ENCODE measurements at places on chromosomes 1 and 21.

- DNase-seq: no peak
Measured at GRCh38 chr1:209896346-209896745, 41.7 kb upstream of the SYT14 start.

- DNase-seq: no peak
Measured at GRCh38 chr1:162982364-162982763, 86.8 kb upstream of the RGS4 start.

- DNase-seq: no peak
Measured at GRCh38 chr1:83756984-83757717, 241.8 kb downstream of the TTLL7 start.

DNA sequence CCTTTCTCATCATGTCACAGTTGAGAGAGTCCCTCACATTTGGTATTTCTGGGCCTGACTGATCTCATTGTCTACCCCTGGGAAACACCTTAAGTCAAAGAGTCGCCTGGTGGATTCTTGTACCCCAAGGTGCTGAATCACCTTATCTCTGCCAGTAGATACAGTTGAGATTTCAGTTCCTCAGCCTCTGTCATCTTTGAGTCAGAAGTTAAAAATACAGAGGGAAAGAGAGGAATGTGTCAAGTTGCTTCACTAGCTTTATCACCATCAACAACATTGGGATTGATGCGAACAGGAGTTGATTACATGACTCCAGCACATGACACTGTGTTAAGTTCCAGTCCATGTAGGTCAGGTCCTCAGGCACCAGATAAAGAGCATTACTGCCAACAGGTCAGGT, 513.0 kb downstream of the NUF2 start:
- no peak for DNase-seq

- DNase-seq: no peak
Measured at GRCh38 chr1:20385630-20386029, 95.0 kb downstream of the VWA5B1 start.

DNA sequence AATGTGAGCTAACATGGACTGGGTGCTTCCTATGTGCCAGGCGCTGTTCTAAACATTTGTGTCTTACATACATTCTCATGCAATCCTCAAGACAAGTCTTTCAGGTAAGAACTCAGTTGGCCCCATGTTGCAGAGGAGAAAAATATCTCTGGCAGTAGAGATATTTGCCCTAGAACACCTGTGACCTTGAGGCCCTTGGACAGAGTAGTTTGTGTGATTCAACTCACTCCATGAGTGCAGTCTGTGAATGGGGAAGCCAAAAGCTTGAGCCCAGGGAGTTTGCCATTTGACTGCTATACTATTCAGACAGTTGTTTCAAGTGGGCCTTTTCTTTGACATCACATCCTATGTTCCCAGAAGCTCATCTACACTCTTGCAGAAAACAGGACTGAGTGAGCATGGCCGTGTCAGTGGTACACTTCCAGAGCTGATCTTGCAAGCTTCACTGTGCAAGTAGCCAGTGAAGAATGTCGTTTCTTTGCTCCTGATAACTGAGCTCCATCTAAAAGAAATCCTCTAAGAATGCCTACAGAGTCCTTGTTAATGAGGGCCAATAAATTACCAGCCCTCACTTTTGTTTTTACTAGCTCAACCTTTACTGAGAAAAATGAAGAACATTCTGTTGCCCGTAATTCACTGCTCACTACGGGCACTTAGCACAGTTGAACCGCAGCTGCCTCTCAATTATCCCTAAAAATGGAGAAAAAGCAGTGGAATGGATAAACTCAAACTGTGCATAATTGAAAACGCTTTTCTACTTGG, 98.7 kb upstream of the C8B start:
- DNase-seq: no peak

DNA sequence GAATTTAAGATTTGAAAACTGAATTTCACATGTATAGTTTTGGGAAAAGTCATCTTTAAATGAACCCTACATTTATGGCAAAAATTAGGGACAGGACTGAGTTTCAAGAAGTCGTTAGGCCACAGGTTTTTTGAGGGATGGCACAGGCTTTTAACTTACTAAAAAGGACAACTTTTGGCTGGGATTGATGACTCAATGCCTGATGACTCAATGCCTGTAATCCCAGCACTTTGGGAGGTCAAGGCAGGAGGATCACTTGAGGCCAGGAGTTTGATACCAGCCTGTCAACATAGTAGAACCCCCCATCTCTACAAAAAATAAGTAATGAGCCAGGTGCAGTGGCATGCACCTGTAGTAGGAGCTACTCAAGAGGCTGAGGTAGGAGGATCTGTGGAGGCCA, 15.9 kb downstream of the UCK2 start:
- DNase-seq: no peak

- DNase-seq: no peak
Measured at GRCh38 chr1:3955196-3955772, 55.2 kb upstream of the C1orf174 start.

DNA sequence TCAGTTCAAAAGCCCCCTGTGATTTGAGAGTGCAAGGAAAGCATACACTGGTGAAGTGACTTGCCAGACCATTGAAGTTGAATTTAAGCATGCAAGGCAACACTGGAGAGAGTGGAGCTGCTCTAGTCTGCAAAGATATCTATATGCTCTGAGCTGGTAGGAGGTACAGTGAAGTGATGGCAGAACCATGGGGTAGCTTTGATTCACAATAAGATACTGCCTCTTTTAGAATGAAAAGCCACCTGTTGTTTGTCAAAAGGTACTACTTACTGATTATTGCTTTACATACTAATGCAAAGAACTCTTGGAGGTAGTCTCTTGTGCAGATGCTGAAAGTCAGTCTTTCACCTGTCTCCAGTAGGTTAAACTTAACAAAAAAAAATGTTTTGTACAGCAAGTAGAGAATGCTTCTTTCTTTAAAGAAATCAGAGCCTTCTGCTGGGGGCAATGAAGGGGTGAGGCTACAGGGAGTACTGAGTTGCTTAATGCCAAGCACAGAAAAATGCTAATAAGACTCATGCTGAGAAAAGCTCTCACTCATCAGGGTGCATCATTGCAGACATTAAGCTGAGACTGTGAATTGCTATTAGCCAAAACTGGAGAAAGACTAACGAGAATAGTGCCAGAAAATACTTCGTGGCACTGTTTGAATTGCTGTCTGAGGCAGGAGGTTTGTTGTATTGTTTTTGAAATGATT, 1150.5 kb upstream of the TMPRSS15 start:
- no peak for DNase-seq

All from stimulated activated CD4-positive, alpha-beta T cell treated with anti-CD3 and anti-CD28 coated beads, Interleukin-2, amount 100 ng/mL, for 48 hours (primary cell).